Stimulated activated CD8-positive, alpha-beta memory T cell treated with anti-CD3 and anti-CD28 coated beads, Interleukin-4, amount 100 ng/mL, for 1 hour (primary cell): ENCODE measurements at places on chromosomes 11 and 22.

- peak; percentile 52 for DNase-seq
Observed at GRCh38 chr22:26656891-26657851, at the start of gene MIAT. Gene MIAT (plus strand): TSS chr22:26657588.

DNA sequence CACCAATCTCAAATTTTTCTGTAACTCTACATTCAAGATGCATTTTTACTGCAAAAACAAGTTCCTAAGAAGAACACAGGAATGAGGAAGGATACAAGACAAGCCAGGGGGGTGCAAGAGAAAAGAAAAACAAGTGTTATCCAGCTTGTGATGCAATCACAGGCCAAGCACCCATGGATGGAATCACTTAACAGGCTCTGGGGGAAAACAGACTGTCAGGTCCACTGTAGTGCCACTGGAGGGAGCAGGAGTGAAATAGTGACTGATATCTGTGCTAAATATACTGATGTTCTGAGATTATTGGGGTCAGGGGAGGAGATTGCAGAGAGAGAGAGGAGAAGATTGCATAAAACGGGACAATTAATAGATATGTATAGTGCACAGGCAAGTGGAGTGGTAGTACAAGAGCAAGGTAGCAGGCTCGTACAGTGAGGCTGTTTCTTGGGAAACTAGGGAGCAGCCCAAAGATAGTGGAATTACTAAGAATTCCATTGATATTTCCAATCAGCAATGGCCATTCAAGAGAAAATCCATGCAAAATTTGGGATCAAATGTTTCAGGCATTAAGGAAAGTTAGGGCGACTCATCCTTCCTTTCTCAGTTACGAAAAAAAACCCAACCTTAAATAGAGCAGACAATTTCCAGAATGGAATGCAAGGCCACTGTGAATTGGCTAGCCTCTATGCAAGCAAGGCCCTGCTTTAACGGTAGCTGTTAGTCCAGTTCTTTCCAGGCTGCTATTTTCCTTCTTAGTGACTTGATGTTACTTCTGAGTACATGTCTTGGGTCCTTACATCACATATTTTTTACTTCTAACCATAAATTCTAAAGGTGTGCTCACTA, 52.2 kb upstream of the CEP126 start:
- no peak for DNase-seq

DNA sequence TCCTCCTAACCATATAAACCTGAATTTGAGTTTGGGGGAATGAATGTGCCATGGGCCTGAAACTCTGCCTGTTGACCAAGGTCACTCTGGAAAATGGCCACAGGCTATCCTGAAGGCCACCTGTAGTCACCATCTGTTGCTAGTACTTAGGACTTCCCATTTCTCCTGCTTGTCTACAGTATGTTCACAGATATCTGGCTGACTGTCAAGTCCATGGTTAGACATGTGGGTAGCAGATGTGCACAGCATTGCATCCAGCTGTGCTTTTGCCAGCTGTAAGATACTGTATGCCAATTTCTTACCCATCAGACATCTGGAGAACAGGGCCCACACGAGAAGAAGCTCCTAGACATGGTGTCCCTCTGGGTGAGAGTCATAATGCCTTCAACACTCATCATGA, 475.4 kb downstream of the INSC start:
- DNase-seq, result no peak

DNA sequence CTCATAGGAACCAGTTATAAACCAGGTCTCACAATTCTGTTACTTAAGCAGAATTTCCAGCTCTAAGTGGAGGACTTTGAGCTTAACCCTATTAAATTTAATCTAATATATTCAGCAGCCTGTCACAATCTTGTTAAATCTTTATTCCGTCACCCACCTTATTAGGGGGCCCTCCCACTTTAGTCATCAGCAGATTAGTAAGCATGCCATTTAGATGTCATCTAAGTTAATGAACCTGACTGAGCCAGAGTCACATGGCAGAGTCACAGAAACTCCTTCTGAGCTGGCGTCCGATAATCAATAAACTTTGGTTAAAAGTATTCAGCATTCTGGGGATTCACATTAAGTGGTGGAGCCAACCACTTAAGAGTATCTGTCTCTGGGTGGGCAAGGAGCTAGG, 35.1 kb downstream of the TTC12 start:
- DNase-seq, result no peak

DNA sequence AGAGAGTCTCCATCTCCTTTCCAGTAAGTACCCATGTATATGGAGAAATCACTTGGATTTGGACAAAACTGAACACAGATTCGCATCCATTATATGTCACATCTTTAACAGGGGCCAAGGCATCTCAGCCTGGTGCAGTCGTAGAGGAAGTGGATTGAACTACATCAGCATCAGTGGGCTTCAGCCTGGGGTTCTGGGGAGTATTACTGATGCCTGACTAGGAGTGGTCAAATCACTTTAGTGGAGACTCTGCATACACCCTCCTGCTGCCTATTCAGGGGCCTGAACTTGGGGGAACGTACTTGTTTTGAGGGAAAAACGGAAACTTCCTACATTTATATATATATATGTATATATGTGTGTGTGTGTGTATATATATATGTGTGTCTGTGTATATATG, 72.8 kb downstream of the GAB4 start:
- no peak for DNase-seq

GRCh38 chr11:104905271-104905670, 7.0 kb upstream of the CASP12 start:
- no peak for DNase-seq

GRCh38 chr22:20226760-20227350, 41.3 kb downstream of the RTN4R start:
- no peak for DNase-seq

- DNase-seq, result no peak
Observed at GRCh38 chr11:92838759-92839310, 130.6 kb upstream of the MTNR1B start.

DNA sequence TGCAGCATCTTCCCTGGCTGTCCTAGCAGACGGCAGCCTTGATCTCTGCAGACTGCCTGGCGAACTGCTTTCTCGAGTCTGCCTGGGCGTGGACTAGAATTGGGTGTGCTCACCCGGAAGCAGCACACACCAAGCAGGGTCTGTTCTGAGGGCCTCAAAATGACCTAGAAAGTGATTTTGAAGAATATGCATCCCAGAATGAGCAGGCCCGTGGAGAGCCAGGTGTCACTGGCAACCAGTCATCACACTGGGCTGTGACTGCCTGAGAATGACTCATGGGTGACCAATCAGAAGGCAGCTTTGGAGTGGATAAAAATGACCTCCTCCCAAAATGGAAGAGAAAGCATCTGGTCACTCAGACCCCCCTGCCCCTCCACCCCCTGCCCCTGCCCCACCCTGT, 114.9 kb upstream of the NECTIN1 start:
- no peak for DNase-seq

- DNase-seq, result no peak
Observed at GRCh38 chr22:49551446-49551845, 276.2 kb downstream of the BRD1 start.

GRCh38 chr11:1792461-1792860, 28.7 kb upstream of the CTSD start:
- DNase-seq, result no peak

GRCh38 chr22:19733755-19734154, 10.4 kb downstream of the GP1BB start:
- DNase-seq, result no peak

DNA sequence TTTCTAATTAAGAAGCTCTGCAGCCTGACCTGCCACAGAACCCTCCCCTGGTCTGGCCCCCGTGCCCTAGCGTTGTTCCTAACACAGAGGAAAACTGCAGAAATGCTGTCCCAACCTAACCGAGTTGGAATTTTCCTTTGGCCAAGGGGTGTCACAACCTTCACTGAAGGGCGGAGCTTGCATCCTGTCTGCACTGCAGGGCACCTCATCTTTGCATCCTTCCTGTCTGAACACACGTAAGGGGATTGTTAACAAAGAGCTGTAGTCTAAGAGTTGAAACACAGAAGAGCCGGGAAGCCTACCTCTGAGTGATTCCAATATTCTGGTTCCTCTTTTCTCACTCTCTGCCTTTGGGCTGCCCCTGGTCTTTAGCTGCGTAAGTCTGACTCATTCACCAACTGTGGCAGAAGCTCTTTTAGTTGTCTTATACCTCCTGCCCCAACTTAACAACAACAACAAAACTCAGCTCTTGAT, 1.6 kb downstream of the DIXDC1 start:
- no peak for DNase-seq

- no peak for DNase-seq
Observed at GRCh38 chr11:124766156-124766555, 4.1 kb upstream of the ESAM start.

- DNase-seq, result no peak
Observed at GRCh38 chr22:19844377-19845053, 10.2 kb downstream of the GNB1L start.
